ENCODE measurements at places on chromosomes 4 and X. TPM values are rescaled to one million over a fixed set of nuclear protein-coding genes. Genes with fewer than 3 reads are reported as not detected.
A peak's percentile ranks its signal among the peaks of the same experiment; 100 is the strongest.

DNA sequence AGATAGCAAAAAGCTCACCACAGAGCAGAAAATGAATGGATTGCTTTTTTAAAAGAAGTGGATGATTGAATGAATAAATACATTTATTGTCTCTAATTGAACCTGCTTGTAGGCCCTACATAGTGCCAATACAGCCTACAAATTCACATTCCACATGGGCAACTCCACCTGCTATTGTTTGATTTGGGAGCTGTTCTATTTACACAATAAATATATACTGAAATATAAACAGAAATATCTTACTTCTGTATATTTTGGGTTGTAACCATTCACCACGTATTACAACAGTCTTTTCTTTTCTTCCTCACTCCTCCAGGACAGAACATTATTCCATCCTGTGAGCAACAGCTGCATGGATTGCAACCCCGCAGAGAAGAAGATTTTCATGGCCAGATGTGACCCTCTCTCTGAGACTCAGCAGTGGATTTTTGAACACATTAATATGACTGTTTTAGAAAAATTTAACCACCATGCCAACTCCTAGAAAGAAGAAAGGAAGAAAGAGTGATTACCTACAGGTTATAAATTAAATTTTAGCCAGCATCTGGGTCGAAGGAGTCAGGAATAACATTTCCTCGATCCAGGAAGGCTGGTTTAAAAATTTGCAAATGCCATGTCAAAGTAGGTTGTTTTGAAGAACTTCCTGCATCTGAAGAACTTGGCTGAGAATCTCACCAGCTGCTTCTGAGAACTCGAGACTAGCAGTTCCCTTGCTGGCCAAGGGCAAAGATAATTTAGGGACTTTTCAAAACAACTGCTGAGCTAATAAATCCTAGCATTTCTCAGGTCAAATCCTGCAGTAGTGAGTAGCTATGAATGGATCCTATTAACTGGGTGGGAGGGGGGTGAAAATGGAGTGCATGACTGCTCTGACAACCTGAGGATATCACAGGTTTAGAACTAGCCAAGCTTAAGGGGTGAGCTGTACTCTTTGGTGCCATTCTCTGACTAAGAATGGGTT lies 128.7 kb upstream of the GALNT7 start:
- H3K36me3 ChIP-seq: no peaks in the 10 kb centered on the region
- DNase-seq: no peak
- H3K27me3 ChIP-seq: no peaks in the 10 kb centered on the region
- H3K27ac ChIP-seq: peak overlapping the region; percentile 68
- peaks cover 36% of the 10 kb centered on the region for H3K4me1 ChIP-seq
- H3K4me3 ChIP-seq: peak overlapping the region; percentile 24

KIT gene
- total RNA-seq: 10.8 TPM

MTNR1A gene
- total RNA-seq: not detected

SYP gene
- 1.5 TPM for total RNA-seq

DNA sequence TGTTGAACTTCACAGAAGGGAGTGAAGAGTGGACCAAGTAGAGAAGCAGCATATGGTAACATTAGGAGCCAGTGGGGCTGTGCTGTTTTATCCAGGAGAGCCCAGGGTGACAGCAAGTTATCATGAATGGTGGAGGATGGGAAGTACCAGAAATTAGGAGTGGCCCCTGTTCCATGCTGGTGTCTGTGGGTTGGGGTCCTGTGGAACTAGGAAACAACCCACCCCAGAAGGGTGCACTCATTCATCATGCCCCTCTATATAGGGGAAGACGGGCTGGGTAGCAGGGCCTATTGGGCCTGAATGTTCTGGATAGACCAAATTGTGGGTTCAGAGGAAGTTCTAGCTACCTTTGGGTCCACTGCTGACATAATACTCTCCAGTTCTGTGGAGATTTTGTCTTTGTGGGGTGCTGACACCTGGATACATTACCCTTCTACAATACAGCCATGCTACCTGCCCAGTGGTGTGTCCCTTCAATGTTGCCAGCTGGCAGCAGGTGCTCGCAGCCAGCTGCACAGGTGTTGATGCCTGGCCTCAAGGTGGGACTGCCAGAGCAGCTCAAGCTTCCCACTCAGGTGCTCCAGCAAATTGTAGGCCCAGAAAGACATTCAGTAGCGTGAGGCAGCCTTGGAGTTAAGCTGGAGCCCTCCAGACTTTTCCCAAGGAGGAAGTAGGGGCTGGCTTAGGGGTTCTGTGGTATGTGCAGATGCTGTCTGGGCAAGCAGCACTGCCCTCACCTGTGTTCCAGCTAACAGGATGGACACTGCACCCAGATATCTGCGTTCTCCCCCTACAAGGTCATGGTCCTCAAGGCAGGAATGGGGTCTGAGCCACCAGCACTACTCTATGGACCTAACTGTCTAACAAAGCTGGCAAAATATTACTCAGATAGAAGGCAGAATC lies 106.5 kb downstream of the NHSL2 start:
- H3K4me1 ChIP-seq: peaks cover 12% of the 10 kb centered on the region
- DNase-seq: peak; percentile 53
- H3K27me3 ChIP-seq: no peaks in the 10 kb centered on the region
- no peak overlapping the region for H3K4me3 ChIP-seq

DNA sequence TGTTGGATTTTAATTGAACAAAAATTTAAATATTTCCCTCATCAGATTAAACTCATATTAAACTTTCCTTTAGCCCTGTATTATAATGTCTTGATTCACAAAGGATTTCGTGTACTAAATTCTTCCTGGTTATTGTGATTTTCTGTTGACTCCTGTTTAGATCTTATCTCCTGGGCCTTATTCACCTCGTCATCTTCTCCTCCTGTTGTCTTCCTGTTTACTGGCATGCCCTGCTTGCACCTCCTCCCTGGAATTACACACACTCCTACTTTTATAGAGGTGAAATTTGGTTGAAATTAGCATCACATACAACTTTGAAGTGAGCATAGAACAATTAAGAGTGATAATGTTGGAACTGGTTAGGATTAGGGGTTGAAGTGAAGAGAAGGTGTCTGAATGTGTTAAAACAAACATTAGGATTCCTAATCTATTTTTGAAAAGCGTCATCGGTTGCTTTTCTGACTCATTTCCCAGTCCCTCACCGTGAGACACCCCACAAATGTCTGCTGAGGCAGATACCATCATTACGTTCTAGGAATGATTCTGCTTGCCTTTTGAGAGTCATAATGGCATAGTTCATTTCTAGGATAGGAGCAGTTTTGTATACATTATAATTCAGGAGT lies 32.5 kb downstream of the TLL1 start:
- H3K4me3 ChIP-seq: no peak overlapping the region
- no peak for DNase-seq
- H3K36me3 ChIP-seq: peaks cover 10% of the 10 kb centered on the region
- peak overlapping the region; percentile 38 for H3K27ac ChIP-seq

DNA sequence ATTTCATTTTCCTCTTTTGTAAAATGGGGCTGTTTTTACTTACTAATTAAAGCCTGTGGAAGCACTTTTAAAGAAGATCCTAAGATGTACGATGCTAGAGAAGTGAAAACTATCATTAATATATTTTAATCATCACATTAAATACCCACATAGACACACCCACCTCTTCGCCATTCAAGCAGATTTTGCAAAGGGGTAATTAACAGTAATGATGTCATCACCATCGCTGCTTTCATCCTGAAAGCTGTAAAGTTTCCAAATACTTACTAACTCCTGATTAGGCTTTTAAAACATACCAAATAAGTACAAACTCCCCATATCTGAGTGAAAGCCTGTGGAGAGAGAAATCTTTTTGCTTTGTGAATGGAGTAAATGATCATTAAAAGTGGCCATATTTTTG lies 17.6 kb upstream of the NYX start:
- no peak for DNase-seq
- no peaks in the 10 kb centered on the region for H3K36me3 ChIP-seq
- H3K4me1 ChIP-seq: no peaks in the 10 kb centered on the region
- H3K27ac ChIP-seq: no peak overlapping the region
- no peaks in the 10 kb centered on the region for H3K27me3 ChIP-seq
- H3K4me3 ChIP-seq: no peak overlapping the region

CLNK gene
- not detected for total RNA-seq

Data from osteocyte (in vitro differentiated cells).